ENCODE measurements at places on chromosomes 1 and 21. TPM values are rescaled to one million over a fixed set of nuclear protein-coding genes. Genes with fewer than 3 reads are reported as not detected.

SPATA17 gene
- total RNA-seq: 4.7 TPM

PCP4 gene
- total RNA-seq: 14.2 TPM

CFHR3 gene
- total RNA-seq: 0.48 TPM

MRAP gene
- total RNA-seq: not detected

HLCS gene
- total RNA-seq: 22.9 TPM

RGS8 gene
- 0.05 TPM for total RNA-seq

RGS18 gene
- 5.5 TPM for total RNA-seq

EVA1C gene
- total RNA-seq: 5.7 TPM

PPM1J gene
- 0.37 TPM for total RNA-seq

THEM5 gene
- not detected for total RNA-seq

SLAMF1 gene
- total RNA-seq: 0.21 TPM

GPR137B gene
- 21.1 TPM for total RNA-seq

HEYL gene
- 7.9 TPM for total RNA-seq

TMPRSS15 gene
- not detected for total RNA-seq

GSTM5 gene
- total RNA-seq: 18.2 TPM

NES gene
- total RNA-seq: 35.7 TPM

GPA33 gene
- not detected for total RNA-seq

FCAMR gene
- not detected for total RNA-seq

TRIM46 gene
- total RNA-seq: 0.85 TPM

LCE6A gene
- not detected for total RNA-seq

FAM151A gene
- total RNA-seq: not detected

KLHL12 gene
- 25.1 TPM for total RNA-seq

GBP7 gene
- total RNA-seq: not detected

TMEM82 gene
- not detected for total RNA-seq

LEPR gene
- total RNA-seq: 32.1 TPM

MIB2 gene
- 20.9 TPM for total RNA-seq

OR2G6 gene
- not detected for total RNA-seq

TMEM61 gene
- total RNA-seq: not detected

KRTAP19-3 gene
- total RNA-seq: not detected

All from urinary bladder (tissue), 4 donors.